NK-92 treated with Interleukin-12 subunit alpha and Interleukin-12 subunit beta, amount 100 ng/mL, for 24 hours (cell line): ENCODE measurements at places on chromosomes 5 and 9.

- DNase-seq, result no peak
These were observed 72.2 kb upstream of the FAM169A start for GRCh38 chr5:74938250-74938933.

DNA sequence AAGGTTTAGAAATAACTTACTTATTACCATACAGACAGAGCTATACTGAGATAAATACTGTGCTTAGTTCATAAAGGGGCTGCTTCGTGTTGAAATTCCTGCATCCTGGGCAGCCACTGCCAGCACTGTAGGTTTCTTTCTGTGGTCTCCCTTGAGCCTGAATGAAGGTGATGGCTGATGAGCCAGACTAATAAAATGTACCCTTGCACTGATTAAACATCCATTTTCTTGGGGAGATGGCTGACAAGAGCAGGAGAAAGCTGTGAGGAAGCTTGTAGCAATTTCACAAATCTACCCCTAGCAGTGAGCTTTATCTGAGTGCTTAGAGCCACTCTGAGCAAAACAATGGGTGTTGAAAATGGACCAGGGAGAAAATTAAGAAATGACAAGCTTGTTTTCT is 23.3 kb upstream of the ZSWIM6 start:
- no peak for DNase-seq

DNA sequence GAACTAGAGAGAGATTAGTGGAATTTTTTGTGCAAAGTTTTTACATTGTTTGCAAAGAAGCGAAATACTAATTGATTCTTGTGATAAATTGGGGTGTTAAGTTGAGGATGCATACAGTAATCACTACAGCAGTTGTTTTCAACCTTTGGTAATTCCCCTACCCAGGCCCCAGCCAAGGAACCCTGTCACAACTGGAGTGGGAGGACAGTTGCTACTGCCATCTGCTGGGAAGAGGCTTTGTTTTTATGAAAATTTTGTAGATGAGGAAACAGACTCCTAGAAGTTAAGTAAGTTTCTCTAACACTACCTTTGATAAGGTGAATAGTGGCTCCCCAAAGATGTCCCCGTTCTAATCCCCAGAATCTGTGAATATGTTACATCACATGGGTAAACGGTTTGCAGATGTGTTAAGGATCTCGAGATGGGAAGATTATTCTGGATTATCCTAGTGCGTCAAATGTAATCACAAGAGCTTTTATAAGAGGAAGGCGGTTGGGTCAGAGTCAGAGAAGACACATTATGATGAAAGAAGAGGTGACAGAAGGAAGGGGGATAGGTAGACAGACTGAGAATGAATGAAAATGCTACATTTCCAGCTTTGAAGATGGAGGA is 34.0 kb upstream of the PPP1R2B start:
- no peak for DNase-seq

- no peak for DNase-seq
These were observed 12.1 kb downstream of the ZFAND5 start for GRCh38 chr9:72352911-72353388.

DNA sequence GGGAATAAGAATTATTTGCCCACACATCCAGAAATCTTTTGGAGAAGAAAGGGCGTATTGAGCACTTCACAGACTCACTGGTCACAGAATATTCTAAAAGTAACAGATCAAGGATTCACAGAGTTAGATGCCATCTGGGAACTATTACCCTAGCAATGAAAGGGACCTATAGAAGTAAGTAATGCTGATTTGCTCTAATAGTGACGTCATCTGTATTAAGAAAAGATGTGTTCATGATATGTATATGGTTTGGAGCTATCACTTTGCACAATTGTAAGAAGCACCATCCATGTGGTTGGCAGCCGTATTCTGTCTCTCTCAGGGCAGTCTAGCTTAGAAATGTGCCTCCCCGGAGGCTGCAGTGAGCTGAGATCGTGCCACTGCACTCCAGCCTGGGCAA is 52.8 kb upstream of the SV2C start:
- DNase-seq, result no peak

- no peak for DNase-seq
These were observed 159.3 kb upstream of the PPP1R26 start for GRCh38 chr9:135320331-135320730.

- DNase-seq, result no peak
These were observed 428.4 kb upstream of the MPDZ start for GRCh38 chr9:13707612-13708576.

DNA sequence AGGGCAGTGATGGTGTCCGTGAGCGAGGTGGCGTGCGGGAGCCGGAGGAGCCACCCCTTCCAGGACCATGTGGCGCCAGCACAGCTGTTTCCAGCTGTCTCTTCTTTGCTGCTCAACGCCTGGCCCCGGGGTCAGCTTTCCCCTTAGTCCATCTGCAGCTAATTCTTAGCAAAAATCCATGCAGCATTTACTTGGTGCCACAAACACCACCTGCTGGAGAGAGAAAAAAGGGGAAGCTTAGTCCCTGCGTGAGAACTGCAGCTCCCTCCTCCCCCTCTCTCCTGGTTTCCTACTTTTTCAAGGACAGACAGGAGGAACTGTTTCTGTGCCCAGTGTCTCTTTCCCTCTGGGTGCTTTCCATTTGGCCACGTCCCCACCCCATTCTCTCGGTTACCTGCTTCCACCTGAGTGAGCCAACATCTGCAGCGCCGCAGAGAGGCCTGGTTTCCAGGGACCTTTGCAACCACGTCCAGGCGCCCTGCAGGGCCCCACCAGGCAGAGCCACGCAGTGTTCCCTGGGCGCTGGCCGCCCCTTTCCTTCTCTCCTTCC is 3.4 kb downstream of the SLC6A19 start:
- DNase-seq, result no peak

DNA sequence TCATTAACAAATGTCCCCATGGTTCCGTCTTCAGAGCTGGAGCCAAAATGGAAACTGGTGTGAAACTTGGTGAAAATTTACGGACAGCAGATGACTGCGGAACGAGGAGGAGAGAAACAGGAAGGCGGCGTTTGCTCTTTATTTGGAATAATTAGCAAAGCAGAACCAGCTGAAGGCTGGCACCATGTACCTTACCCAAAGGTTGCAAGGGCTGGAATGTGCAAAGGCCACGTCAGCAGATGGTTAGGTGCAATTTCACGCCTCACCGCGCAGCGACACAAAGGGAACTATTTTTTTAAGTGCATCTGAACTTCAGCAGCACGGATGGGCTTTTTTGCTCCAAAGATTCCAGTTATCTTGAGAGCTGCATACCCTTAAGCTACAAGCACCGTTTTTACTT is 127.4 kb downstream of the COL23A1 start:
- no peak for DNase-seq

GRCh38 chr9:137975527-137975913 is 97.9 kb downstream of the CACNA1B start:
- DNase-seq, result no peak

DNA sequence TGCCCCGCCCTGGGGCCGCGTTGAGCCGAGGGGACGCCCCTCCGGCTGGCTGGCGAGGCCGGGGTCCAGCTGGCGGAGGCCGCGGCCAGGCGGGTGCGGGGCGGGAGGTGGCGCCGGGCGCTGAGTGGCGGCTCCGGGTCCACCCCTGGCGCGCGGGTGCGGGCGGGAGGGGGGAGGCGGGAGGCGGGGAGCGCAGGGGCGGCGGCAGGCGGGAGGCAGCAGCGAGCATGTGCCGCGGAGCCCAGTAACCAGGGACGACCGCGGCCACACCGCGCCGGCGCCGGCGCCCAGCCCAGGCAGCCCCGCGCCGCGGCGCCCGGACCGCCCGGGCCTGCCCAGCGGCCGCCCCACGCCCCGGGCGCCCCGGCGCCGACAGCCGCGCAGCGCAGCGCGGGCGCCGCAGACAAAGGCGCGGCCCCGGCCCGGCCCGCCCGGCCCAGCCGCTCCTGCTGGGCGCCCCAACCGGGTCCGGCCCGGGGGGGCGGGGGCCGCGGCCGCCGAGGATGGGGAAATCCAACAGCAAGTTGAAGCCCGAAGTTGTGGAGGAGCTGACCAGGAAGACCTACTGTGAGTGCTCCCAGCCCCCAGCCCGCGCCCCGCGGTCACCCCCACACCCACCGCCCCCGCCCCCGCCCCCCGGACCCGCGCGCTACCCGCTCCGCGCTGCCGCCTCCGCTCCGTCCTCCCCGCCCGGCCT is at the start of gene NCS1:
NCS1 (plus strand) TSS at position 244 of the 697 bp plus-strand sequence; CDS start at position 504, 260 bp downstream.
- no peak for DNase-seq

DNA sequence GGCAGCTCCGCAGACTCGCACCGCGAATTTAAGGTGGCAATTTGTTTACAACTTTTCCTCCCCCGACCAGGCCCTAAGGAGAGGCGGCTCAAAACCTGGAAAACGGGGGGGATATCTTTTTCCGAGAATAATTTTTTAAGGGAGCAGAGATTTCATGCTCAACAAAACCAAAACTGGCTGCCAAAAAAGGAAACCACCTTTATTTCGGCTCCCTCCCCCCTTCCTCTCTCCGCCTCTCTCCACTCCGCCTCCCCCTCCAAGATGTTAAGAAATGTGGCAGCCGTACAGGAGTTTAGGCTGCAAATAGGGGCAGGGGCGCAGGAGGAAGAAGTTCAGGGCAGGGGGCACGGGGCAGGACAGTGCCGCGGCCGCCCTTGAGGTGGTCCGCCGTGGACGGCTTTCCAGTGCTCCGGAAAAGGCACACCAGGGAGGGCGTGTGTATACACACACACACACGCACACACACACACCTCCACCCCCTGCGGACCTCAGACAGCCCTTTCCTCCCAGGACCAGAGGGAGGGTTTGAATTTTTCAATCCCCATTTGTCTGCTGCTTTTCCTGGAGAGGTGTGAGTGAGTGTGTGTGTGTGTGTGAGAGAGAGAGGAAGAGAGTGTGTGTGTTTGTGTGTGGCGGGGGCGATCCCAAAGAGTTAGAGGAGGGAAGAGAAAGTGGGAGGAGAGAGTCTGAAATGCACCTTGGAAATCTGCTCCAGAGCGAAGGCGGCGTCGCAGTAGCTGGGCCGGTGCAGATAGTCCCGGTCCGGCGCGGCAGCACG is 9.1 kb downstream of the PTCH1 start:
- DNase-seq, result no peak

- DNase-seq, result no peak
These were observed 56.5 kb upstream of the RAI14 start for GRCh38 chr5:34599471-34600117.

- no peak for DNase-seq
These were observed 77.1 kb upstream of the ADAMTS2 start for GRCh38 chr5:179422213-179422855.

DNA sequence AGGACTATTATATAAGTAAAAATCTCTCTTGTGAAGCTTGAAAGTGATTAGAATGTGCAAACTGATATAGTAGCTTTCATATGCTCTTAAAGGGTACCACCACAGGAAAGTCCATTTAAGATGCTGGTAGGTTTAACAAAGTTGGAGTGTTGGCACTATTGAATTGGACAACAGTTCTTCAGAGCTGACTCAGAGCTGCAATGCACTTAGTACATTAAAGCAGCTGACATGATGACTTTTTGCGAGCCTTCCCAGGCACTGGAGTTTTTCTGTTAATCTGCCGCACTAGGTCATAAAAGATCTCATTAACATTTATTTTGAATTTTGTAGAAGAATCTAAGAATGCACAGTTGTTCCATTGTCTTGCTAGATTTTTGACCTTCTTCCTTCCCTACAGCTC is 243.8 kb downstream of the ADAMTSL1 start:
- DNase-seq, result no peak

GRCh38 chr9:70556771-70557170 is 142.3 kb upstream of the KLF9 start:
- no peak for DNase-seq

DNA sequence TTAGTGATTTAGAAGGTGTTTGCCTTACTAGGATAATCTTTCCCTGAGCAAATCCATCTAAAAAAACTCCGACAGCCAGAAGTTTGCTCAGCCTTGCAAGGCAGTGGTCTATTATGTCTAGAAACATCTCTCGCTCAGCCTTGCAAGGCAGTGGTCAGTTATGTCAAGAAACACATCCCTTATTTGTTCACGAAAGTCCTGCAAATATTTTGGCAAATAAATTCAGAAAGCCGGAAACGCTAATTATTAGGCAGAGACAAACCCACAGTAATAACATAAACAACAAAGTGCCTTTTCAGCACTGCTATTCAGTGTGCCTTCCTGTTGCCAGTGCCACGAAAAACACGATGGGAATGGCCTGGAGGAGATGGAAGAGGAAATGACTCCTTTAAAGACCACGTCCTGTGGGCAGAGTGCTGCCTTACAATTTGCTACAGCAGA is 184.5 kb downstream of the GNAQ start:
- DNase-seq, result no peak

GRCh38 chr5:33539212-33539611 is 98.4 kb downstream of the TARS1 start:
- DNase-seq, result no peak

DNA sequence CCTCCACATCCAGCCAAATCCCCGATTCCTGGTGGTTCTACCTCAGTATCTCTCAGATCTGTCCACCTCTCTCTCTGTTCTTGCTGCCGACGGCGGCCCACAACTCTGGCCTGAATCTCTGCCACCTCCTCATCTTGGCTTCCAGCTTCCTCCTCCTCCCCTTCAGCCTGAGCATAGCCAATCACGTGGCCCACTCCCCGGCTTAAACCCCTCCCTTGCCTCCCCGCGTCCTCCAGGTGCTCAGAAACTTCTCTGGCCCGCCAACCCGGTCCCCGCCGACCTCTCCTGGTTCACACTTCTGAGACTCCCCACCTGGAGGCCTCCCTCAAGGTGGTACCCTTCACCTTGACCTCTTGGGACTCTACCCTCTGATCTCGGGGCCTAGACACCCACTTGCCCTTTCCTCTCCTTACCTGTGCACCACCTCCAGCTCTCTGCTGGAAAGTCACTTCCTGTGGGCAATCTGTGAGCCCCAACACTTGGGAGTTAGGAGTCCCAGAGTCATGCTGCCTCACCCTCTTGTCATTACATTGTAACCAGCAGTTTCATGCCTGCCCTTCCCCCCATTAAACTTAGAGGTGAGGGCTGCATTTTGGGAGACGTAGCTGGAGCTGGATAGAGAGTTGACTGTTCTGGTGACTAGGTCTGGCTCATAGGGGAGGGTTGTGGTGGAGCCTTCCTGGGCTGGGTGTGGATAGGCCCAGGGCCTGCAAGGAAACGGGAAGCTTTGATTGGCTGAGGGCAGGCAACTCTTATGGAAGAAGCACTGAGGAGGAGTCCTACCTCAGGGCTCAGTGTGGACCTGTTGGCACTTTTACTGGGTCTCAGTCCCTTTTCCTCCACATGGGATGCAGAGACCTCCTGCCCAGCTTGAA is 4.5 kb upstream of the SET start:
- DNase-seq, result peak; percentile 76

DNA sequence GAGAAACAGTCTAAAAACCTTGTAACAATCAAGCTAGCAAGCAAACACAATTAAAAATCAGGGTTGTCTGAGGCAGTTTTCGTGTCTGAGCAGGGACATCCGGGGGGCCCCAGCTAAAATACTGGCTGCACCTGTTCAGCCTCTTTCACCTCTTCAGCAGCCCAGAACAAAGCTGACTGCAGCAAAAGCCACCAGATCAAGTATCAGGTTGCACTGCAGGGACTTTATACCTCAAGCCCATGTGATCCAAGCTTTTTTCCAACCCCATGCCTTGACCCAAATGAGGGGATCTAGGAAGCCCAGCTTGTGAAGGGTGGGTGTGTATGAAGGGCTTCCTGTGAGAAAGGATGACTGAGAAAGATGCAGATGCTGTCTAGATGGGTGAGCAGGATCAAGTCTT is 133.4 kb downstream of the SEMA6A start:
- no peak for DNase-seq

- peak; percentile 21 for DNase-seq
These were observed 262.1 kb upstream of the KLF4 start for GRCh38 chr9:107751567-107752210.
